ENCODE measurements at places on chromosomes 5 and 9.

DNA sequence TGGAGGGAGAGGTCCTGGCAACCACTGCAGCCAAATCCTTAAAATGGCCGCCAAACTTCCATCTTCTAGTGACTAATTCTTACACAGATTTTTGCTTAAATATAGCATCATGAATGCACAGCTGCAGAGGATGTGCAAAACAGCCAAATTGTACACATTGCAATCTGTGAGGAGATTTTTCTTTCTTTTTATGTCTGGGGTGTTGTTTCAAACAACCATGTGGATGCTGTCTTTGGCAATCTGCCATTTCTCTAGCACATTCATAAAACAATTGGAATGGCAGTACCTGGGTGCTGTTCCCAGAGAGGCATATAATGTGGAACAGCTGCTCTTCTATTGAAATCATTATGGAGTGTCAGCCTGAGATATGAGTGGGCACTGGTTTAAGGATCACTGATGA is 1082.9 kb upstream of the SEMA6A start:
- no peak for DNase-seq

- DNase-seq: no peak
Observed at GRCh38 chr9:138045541-138046490, 168.2 kb downstream of the CACNA1B start.

- no peak for DNase-seq
Observed at GRCh38 chr5:127562252-127562651, 44.8 kb downstream of the PRRC1 start.

- DNase-seq: no peak
Observed at GRCh38 chr9:135587658-135588057, 26.1 kb downstream of the PAEP start.

DNA sequence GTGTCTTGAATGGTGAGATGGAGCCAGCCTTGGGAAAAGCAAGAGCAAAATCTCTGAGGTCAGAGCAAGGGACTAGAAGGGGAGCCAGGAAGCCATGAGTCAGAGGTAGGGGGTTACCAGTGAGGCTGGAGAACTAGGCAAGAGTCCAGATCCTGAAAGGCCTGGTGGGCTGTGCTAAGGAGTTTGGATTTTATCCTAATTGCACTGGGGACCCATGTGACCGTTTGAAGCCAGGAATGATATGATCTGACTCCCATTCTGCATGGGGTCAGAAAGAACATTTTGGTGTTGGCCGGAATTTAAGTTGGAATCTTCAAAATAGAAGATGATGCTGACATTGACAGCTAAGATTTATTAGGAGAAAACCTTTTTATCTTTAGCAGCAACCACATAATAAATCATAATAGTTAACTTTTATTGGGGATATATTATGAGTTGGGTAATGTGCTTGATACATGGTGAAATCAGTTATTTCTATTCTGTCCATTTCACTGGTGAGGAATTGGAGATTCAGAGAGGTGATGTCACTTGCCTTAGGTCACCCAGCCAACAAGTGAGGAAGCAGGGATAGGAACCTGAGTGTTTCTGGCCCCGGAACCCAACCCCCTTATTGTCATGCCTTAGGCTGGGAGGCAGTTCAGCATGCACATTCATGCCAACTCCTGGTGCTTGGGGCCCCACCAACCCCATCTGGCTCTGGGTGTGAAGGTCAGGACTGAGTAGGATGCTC is 61.5 kb upstream of the RARS1 start:
- DNase-seq: no peak

- DNase-seq: no peak
Observed at GRCh38 chr5:143124593-143124992, 278.9 kb downstream of the NR3C1 start.

- no peak for DNase-seq
Observed at GRCh38 chr9:2332663-2333062, 288.9 kb upstream of the VLDLR start.

DNA sequence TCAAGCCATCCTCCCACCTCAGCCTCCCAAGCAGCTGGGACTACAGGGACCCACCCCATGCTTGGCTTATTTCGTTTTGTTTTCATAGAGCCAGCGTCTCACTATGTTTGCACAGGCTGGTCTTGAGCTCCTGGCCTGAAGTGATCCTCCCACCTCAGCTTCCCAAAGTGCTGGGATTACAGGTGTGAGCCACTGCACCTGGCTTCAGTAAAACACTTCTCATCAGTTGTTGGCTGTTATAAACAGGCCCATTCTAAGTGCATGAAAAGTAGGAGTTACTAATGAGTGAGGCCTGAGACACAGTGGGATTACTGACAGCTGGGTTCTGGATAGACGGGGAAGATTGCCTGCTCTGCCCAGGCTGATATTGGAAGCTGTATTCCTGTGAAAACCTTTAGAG is 3.5 kb downstream of the CRB2 start:
- DNase-seq: no peak

DNA sequence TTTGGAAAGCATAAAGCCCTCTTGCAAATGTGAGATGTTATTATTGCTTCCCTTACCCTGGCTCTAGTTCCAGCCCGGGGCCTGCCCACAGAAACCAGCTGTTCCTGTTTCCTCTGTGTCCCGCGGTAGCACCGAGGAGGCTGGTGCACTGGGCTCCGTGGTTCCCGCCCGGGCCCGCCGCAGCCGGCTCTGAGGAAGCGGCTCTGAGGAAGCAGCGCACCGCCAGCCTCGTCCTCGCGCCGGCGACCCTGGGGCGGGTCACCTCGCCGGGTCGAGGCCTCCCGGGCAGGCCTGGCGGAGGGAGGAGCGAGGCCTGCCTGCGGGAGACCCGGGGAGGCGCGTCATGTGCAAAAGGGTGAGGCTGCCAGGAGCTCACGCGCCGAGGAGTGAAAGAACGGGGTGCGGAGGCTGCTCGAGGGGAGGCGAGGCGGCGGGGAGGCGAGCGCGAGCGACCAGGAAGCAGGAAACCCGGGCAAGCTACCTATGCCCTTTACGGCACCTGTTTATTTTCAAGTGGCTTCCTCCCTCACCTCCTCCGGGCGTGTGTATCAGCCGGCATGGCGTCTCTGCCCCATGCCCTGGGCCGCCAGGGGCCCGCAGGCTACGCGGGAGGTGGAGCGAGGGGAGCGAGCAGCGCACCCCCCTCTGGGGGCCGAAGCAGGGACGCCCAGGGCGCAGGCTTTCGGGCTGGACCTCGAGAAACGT is 61.3 kb upstream of the MEGF10 start:
- peak; percentile 59 for DNase-seq

GRCh38 chr9:129561594-129562281 is 59.2 kb downstream of the C9orf50 start:
- no peak for DNase-seq

DNA sequence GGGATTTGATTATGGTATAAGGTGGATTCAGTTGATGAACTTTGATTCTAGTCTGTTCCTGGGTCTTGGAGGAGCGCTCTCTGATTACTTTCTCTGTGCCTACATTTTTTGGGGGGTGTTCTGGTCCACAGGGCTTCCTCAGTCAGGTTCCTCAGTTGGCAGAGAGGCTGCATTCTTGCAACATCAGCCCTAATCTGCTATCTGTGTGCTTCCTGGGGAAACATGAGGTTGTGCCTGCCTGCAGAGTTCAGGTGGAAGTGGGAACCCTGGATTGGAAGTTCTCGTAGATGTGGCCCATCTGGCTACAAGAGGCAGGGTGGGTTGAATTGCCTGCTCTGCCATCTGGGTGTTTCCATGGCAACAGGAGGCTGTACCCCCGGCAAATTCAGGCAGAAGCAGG is 24.5 kb downstream of the POLK start:
- DNase-seq: no peak

GRCh38 chr9:110691002-110691549 is 22.5 kb downstream of the MUSK start:
- DNase-seq: no peak

DNA sequence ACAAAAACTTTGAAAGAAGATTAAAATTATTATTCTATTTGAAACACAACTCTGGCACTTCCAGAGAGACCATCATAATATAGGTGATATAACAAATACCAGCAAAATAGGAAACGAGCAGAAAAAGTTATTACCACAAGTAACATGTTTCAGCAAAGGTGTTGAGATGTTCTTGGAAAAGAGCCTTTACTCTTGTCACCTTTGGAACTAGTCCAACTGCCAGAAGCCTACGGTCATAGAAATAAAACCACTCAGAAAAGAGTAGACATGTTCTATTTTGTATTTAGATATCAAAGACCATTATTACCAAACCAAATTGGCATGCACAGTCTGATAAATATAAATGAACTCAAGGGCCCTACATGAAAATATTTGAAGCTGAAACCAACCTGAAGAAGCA is 145.0 kb upstream of the DMAC1 start:
- no peak for DNase-seq

DNA sequence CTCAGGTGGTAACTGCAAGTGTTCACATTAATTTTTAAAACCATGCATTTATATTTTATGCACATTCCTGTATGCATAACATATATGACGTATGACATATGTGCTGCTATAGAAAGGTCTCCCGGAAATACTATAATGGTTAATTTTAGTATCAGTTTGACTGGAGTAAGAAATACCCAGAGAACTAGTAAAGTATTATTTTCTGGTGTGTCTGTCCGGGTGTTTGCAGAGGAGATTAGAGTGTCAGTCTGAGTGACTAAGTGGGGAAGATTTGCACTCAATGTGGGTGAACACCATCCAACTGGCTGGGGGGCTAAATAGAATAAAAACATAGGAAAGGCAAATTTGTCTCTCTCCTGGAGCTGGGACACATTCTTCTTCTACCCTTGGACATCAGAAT is 26.9 kb downstream of the UIMC1 start:
- DNase-seq: no peak

GRCh38 chr5:88833371-88834130 is 49.4 kb downstream of the MEF2C start:
- DNase-seq: peak; percentile 36

DNA sequence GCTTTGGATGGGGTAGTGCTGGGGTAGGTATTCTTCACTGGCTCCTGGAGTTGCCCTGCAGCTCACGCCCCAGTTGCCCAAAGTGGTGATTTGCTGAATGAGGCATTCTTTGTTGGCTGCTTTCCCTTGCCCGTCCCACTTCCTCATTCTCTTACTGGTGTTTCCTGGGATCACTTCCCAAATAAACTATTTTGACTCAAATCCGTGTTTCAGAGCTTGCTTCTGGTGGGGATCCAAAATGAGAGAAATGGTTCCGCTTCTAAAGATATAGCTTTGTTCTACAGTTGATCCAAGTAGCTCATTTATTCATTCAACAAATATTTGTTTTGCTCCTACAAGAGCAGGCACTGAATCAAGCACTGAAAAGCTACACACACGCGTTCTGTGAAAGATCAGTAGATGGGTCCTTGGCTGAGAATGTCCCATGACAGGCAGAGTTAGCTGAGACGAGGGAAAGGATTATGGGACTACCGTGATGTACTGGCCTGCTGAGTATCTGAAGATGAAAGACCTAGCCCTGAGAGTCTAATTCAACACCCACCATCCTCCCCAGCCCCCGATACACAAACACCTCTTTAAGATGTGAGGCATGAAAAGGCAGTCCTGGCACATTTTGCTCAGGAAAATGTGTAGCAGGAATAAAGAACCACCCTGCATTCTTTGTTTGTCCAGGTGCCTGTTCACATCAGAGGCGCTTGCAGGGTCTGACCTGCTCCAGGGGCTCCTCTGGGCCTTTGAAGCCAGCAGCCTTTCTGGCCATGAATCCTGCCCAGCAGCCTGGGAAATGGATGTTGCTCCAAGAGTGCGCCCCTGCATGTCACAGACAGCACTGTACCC is 143.1 kb upstream of the RANBP3L start:
- DNase-seq: peak; percentile 21

DNA sequence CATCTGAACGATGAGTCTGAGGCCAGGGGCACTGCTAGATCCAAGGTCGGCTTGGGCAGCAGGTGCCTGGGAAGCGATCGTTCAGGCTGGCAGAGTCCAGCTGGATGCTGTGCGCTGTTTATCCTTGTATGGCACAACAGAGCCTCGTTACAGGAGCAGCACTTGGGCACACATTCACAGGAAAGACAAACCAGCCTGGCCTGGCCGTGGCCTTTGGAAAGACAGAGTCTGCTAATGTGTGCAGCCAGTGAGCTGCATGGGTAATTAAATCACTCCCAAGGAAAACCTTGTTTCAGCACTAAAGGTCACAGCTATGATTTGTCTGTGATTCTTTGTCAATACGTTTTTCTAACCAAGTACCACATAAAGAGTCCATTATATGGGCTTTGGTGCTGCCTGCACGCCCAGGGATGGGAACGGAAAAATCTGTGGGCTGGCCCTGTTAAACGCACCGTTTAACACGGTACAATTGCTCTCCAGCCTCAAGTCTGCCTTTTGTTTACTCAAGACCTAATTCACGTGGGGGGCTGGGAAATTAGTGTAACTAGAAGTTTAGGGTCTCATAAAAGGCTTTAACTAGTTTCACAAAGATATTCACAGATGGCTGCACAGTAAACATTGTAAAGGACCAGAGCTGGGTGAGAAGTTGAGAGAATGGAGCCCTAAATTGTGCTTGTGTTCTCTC is 509.3 kb downstream of the KDM4C start:
- DNase-seq: no peak

- DNase-seq: no peak
Observed at GRCh38 chr5:169577951-169578350, 5.6 kb upstream of the SPDL1 start.

DNA sequence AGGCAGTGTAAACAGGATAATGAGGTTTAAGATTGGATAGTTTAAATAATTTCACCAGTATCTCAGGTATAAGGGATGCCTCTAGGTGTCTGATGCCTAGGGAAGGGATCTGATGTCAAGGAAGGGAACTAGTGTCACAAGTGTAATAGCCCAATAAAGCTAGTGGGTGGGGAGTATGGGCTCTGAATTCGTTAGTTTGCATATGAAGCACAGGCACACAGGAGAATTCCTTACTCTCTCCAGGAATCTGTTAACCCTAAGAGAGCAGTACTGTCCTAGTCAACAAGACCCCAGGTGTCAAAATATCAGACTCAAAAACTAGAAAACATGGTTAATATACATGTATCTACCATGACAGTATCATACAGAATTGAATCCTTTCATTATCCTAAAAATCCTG is 352.5 kb upstream of the CYLC2 start:
- DNase-seq: no peak

DNA sequence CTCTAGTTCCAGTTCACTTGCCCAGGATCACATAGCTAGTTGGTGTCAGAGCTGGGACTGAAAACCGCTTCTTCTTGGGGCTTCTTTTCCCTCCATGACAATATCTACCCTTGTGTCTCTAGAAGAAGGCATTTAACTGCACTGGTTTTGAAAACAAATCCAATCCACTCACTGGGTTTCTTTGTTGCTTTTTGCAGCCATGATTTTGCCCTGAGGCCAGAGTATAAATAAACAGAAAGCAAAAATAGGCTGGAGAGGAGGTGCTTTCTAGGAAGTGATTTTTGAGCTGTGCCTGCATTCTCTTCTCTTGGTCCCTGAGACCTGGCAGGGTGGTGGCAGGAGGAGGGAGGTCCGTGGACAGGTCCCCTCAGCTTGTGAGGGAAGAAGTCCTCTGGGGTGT is 6.9 kb upstream of the TRIO start:
- no peak for DNase-seq

- no peak for DNase-seq
Observed at GRCh38 chr5:59790376-59790775, 103.2 kb downstream of the PDE4D start.

DNA sequence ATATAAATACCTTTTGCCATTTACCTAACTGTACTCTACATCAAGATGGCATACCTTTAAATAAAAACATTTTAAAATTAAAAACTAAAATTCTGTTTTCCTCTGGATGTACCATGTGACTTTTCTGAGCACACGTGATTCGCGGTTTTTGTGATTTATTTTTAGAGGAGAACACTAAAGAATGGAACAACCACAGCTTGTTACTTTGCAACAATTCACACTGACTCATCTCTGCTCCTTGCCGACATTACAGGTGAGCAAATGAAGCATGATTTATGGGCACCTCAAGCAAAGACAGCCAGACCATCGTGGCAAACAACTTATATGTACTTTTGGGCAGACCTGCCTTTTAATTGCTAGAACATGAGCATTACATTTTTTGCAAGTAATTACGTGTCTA is 61.3 kb downstream of the GDA start:
- DNase-seq: no peak
